A549 treated with AZD2906 at 1 μM for 4 hours (cell line): ENCODE measurements at places on chromosomes 16 and 17. TPM values are rescaled to one million over a fixed set of nuclear protein-coding genes. Genes with fewer than 3 reads are reported as not detected.

Gene ZNF385C
- 0.14 to 0.39 TPM (median 0.20 TPM) in 5 replicates for total RNA-seq

Gene TBC1D3L
- 7.0 to 12.7 TPM (median 12.1 TPM) in 5 replicates for total RNA-seq

Gene SPAG5
- 62.3 to 70.8 TPM (median 69.3 TPM) in 5 replicates for total RNA-seq

Gene CYGB
- total RNA-seq, result 0.88 to 1.7 TPM (median 1.2 TPM) in 5 replicates

Gene SEZ6L2
- 16.9 to 23.4 TPM (median 21.0 TPM) in 5 replicates for total RNA-seq

Gene HYDIN
- total RNA-seq, result 0.25 to 0.48 TPM (median 0.45 TPM) in 5 replicates

Gene CDH1
- total RNA-seq, result 3.8 to 4.6 TPM (median 4.2 TPM) in 5 replicates

Gene PMFBP1
- 0.09 to 0.24 TPM (median 0.15 TPM) in 4 of 5 replicates, not detected in the other for total RNA-seq

Gene SOST
- 0.03 TPM in 1 of 5 replicates, not detected in the others for total RNA-seq

Gene FBXO39
- not detected in 5 replicates for total RNA-seq

Gene ARL5C
- not detected in 5 replicates for total RNA-seq

Gene PMM2
- 89.3 to 101 TPM (median 91.6 TPM) in 5 replicates for total RNA-seq

Gene ARHGDIG
- total RNA-seq, result 2.0 to 3.1 TPM (median 2.7 TPM) in 5 replicates

Gene ITGA3
- total RNA-seq, result 354 to 383 TPM (median 368 TPM) in 5 replicates

Gene SRR
- 7.1 to 11.9 TPM (median 10.2 TPM) in 5 replicates for total RNA-seq

Gene CALB2
- total RNA-seq, result 4.6 to 6.3 TPM (median 5.1 TPM) in 5 replicates

Gene CES3
- total RNA-seq, result 2.1 to 2.9 TPM (median 2.4 TPM) in 5 replicates

Gene HOXB4
- 0.11 to 0.17 TPM (median 0.12 TPM) in 5 replicates for total RNA-seq

Gene TGFB1I1
- 43.2 to 75.3 TPM (median 53.7 TPM) in 5 replicates for total RNA-seq

Gene DPEP3
- not detected in 5 replicates for total RNA-seq

Gene BCAR1
- total RNA-seq, result 88.5 to 127 TPM (median 123 TPM) in 5 replicates

Gene CDH15
- total RNA-seq, result 0.14 to 0.33 TPM (median 0.22 TPM) in 5 replicates

Gene ABCA8
- 0.24 to 0.52 TPM (median 0.31 TPM) in 5 replicates for total RNA-seq

Gene RBFOX1
- not detected in 5 replicates for total RNA-seq

Gene CDYL2
- total RNA-seq, result 0.34 to 0.61 TPM (median 0.41 TPM) in 5 replicates

Gene KLHDC4
- 46.2 to 54.8 TPM (median 51.1 TPM) in 5 replicates for total RNA-seq

Gene PLD2
- 20.2 to 23.9 TPM (median 21.6 TPM) in 5 replicates for total RNA-seq

Gene SLC12A3
- total RNA-seq, result 0.02 to 0.06 TPM in 2 of 5 replicates, not detected in the others

Gene KRT36
- total RNA-seq, result 0.05 TPM in 1 of 5 replicates, not detected in the others
